ENCODE measurements at places on chromosomes 1 and 21. TPM values are rescaled to one million over a fixed set of nuclear protein-coding genes. Genes with fewer than 3 reads are reported as not detected.

- H3K36me3 ChIP-seq: no peaks in the 10 kb centered on the region
- H3K4me1 ChIP-seq: peaks cover 8% of the 10 kb centered on the region
- no peak overlapping the region for H3K27ac ChIP-seq
- no peak for DNase-seq
- H3K27me3 ChIP-seq: no peaks in the 10 kb centered on the region
Observed at GRCh38 chr1:54986025-54986424, 5.6 kb downstream of the TMEM61 start.

- no peaks in the 10 kb centered on the region for H3K27me3 ChIP-seq
- H3K36me3 ChIP-seq: no peaks in the 10 kb centered on the region
- H3K27ac ChIP-seq: no peak overlapping the region
- no peak overlapping the region for H3K4me3 ChIP-seq
Observed at GRCh38 chr1:164240081-164240480, 318.9 kb upstream of the PBX1 start.

DNA sequence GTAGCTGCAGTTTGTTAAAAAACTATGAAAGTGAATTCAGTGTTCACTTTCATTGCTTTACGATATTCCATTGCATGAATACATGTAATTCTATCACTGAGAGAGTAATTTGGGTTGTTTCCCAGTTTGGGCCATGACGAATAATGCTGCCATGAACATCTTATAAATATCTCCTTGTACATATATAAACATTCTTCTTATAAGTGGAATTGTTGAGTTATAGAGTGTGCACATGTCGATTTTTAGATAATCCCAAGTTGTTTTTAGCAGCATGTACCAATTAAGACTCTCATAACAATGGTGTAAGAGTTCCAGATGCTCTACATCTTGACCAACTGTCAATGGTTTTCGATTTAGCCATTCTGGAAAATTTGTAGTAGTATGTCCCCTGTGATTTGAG, 40.9 kb downstream of the ALG6 start:
- no peaks in the 10 kb centered on the region for H3K36me3 ChIP-seq
- no peaks in the 10 kb centered on the region for H3K27me3 ChIP-seq
- no peak for DNase-seq
- H3K27ac ChIP-seq: no peak overlapping the region
- no peak overlapping the region for H3K4me3 ChIP-seq

- no peaks in the 10 kb centered on the region for H3K27me3 ChIP-seq
- no peak overlapping the region for H3K4me3 ChIP-seq
- no peaks in the 10 kb centered on the region for H3K4me1 ChIP-seq
- DNase-seq: no peak
Observed at GRCh38 chr1:203001986-203002385, 5.2 kb upstream of the TMEM183A start.

- no peak overlapping the region for H3K27ac ChIP-seq
- DNase-seq: no peak
- H3K4me1 ChIP-seq: no peaks in the 10 kb centered on the region
- H3K27me3 ChIP-seq: no peaks in the 10 kb centered on the region
- H3K36me3 ChIP-seq: no peaks in the 10 kb centered on the region
- no peak overlapping the region for H3K4me3 ChIP-seq
Observed at GRCh38 chr1:232227306-232227705, 402.6 kb downstream of the SIPA1L2 start.

GRCh38 chr1:40861224-40862003, 749 bp downstream of the CITED4 start:
- no peaks in the 10 kb centered on the region for H3K27me3 ChIP-seq
- H3K36me3 ChIP-seq: no peaks in the 10 kb centered on the region
- peak overlapping the region; percentile 44 for H3K4me3 ChIP-seq
- peak overlapping the region; percentile 91 for H3K27ac ChIP-seq
- H3K4me1 ChIP-seq: peaks cover 11% of the 10 kb centered on the region

DNA sequence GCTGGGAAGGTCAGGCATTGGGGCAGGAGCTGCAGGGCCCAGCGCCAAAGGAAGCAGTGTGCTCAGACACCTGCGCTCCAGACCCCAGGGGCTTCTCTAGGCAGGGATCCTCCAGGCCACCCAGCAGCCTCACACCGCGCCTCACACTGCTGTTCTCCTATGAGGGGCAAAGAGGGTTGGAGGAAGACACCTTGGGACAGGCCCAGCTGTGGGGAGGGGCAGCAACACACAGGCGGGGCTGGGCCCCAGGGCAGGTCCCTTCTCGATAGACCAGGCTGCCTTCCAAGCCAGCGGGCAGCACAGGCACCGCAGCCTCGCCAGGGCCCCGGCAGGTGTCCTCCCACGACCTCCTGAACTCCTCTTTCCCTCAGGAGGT, 20.7 kb upstream of the PRSS38 start:
- H3K36me3 ChIP-seq: no peaks in the 10 kb centered on the region
- no peaks in the 10 kb centered on the region for H3K4me1 ChIP-seq
- H3K27ac ChIP-seq: no peak overlapping the region

- no peaks in the 10 kb centered on the region for H3K36me3 ChIP-seq
- peak overlapping the region; percentile 8 for H3K27ac ChIP-seq
- H3K4me3 ChIP-seq: no peak overlapping the region
- DNase-seq: no peak
Observed at GRCh38 chr1:154809436-154810413, 60.4 kb downstream of the KCNN3 start.

- no peak overlapping the region for H3K27ac ChIP-seq
- H3K27me3 ChIP-seq: no peaks in the 10 kb centered on the region
- no peak overlapping the region for H3K4me3 ChIP-seq
- H3K36me3 ChIP-seq: peaks cover 18% of the 10 kb centered on the region
- DNase-seq: no peak
Observed at GRCh38 chr1:119160866-119161265, 20.4 kb upstream of the WARS2 start.

DNA sequence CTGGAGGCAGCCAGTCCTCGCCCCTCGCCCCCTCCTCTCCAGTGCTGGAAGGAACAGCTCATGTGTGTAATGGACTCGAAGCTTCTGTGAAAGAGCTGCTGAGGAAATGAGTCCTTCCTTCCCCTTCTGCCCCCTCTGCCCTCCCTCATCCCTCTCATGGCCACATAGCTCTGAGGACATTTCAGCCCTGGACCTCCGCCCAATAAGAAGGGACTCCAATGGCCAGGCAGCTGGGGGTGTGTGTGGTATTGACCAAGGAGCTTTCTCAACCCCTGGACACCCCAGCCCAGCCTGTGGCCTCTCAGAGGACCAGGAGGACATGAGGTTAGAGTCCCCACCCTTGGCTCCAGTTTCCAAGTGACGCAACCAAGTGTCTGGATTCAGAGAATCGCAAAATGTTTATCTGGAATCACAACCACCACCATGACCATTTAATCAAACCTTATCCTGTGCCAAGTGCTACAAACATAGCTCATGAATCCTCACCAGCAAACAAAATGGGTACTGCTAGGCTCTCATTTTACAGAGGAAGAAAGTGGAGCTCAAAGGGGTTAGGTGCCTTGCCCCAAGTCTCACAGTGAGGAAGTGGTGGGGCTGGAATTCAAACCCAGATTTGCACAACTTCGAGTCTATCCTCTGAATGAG, 47.8 kb upstream of the ECE1 start:
- H3K27me3 ChIP-seq: no peaks in the 10 kb centered on the region
- no peak overlapping the region for H3K4me3 ChIP-seq

Gene MTOR
- total RNA-seq: 27.6 TPM

Gene LCE1F
- not detected for total RNA-seq

Gene TMEM200B
- 5.2 TPM for total RNA-seq

Gene EXO5
- 10.6 TPM for total RNA-seq

Gene HPCAL4
- total RNA-seq: 6.4 TPM

Gene CD52
- total RNA-seq: 5.0 TPM

Gene DMBX1
- total RNA-seq: not detected

Gene CASQ2
- total RNA-seq: not detected
